ENCODE measurements at places on chromosomes 4 and X.

GRCh38 chrX:14673764-14674163 lies 144.4 kb downstream of the GLRA2 start:
- no peak for DNase-seq

- DNase-seq: no peak
Observed at GRCh38 chr4:141416677-141417363, 196.1 kb downstream of the ZNF330 start.

DNA sequence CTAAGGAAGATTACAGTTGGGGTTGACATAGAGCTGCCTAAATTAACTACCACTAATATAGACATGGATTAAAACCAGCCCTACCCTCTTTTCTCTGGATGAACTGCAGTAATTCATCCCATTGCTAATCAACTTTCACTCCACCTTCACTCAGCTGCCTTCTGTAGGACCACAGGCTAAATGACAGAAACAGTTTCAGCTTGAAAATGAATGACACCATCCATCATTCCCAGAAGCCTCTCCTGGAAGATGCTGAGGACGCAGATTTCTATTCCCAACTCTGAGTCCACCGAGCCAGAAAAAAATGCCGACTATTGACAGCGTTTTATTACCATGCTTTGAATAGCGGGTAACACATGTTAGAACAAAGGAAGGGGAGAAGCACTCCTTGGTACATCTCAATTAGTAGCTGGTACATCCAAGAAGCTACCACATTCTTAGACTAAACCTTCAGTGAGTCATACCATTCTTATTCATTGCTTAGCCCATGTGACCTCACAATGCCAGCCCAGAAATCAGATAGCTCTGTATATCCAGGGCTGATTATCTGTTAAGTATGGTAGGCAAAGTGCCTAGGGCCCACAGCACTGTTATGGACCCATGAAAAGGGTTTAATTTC lies 25.3 kb downstream of the DCX start:
- DNase-seq: no peak

- DNase-seq: no peak
Observed at GRCh38 chr4:11261066-11261850, 167.4 kb downstream of the HS3ST1 start.

GRCh38 chr4:108651014-108651791 lies 804 bp downstream of the OSTC start:
- no peak for DNase-seq

DNA sequence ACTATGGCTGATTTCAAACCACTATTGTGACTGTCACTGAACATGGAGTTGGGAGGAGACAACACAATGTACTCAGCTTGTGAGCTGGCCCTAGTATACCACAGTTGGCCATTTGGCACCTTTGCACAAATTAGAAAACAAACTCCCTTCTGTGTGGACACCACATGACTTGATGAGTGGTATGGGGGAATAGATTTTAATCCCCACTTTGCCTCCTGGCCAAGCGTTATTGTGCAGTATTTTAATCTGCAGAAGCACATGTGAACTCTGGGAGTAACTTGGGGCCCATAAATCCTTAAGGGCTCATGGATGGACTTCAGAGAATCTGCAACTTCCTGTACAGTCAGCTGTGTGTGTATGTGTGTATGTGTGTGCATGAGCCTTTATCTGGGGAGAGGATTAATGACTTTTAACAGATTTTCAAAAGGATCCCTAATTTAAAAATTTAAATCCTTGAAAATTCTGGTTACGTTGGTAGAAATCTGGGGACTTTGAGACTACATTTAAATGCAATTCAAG lies 105.0 kb upstream of the PAQR3 start:
- DNase-seq: no peak

GRCh38 chrX:19743386-19743785 lies 144.0 kb downstream of the SH3KBP1 start:
- no peak for DNase-seq

- no peak for DNase-seq
Observed at GRCh38 chr4:24471486-24472160, 112.7 kb downstream of the DHX15 start.

DNA sequence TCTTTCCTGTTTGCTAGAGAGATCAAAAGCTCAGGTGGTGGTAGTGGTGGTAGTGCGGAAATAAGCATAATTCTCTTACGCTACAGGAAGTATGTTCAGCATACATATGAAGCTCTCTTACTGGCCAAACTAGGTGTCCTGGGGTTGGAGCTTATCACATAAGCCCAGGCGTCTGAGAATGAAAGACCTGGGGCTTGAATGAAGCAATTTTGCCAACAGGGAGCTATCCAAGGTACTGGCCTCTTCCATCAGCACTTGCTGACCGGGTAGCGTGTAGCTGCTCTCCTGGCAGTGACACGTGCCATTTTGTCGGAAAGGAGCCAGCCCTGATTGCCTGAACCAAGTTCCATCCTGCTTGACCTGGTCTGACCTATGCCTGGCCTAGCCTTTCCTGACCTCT lies 65.9 kb upstream of the HPF1 start:
- no peak for DNase-seq

DNA sequence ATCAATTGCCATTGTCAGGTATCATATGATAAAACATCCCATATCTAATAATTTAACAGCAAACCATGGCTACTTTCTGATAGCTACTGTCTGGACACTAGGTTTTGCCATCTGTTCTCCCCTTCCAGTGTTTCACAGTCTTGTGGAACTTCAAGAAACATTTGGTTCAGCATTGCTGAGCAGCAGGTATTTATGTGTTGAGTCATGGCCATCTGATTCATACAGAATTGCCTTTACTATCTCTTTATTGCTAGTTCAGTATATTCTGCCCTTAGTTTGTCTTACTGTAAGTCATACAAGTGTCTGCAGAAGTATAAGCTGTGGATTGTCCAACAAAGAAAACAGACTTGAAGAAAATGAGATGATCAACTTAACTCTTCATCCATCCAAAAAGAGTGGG lies 7.0 kb downstream of the NPY5R start:
- DNase-seq: no peak

DNA sequence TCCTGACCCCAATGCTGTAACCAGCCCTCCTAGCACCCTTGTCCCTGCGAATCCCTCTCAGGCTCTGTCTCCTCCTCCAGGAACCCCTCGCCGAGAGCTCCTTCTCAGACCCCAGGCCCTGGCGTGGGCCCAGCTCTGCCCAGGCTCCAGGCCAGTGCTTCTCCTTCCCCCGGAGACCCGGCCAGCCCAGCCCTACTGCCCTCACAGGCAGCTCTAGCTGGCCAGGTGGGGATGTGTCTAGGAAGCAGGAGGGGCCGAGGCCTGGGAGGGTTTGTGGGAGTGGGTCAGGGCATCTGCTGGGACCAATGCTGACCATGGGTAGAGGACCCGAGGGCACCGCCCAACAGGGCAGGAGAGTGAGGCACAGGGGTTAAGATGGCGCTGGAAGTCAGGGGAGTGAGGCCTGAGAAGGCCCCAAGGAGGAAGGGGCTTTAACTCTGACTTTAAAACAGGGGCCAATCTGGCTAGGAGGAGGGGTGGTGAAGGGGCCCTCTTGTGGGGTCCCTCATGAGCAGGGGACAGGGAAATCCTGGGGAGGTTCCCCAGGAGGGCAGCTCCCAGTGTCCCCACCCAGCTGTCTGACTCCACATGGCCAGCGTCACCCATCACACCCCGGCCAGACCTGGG lies 64.7 kb upstream of the NKX1-1 start:
- no peak for DNase-seq

- no peak for DNase-seq
Observed at GRCh38 chrX:68947882-68948605, 119.2 kb downstream of the EFNB1 start.

DNA sequence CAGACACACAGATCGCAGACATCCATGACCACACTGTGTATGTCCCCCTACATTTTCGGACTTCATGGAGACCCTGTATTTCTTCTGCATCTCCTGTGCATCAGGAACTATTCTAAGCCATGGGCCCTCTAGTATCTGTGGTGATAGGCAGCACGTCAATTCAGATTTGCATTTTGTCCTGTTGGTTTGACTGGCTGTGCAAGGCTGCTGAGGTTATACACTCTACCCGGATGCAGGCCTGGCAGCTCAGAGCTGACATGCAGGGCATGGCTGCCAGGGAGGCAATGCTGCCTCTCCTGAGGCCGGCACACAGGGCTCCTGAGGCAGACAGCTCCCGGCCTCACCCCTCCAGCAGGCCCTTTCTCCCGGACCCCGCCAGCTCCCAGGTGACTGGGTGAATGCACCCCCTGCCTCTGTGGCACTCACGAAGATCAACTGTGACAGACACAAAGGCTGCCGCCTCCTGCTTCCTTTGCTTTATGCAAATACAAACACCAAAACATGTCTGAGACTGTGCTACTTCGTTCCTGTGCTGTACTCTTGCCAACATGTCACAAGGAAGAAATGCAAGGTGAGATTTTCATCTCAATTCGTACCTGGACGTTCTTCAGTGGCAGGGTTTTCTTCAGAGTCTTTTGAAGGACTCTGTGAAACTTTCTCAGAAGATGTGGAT lies 51.0 kb downstream of the NSG1 start:
- no peak for DNase-seq

DNA sequence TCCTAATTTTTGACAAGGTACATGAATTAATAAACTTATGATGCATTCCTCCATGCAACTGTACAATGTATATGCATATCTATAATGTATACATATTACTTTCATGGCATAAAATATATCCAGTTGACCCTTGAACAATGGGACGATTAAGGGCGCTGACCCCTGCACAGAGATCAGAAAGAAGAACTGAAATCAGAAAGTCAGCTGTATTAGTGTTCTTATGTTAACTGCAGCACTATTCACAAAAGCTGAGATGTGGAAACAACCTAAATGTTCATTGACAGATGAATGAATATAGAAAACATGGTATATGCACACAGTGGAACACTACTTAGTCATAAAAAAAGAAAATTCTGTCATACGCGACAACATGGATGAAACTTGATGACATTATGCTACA lies 457.1 kb downstream of the GBA3 start:
- no peak for DNase-seq

DNA sequence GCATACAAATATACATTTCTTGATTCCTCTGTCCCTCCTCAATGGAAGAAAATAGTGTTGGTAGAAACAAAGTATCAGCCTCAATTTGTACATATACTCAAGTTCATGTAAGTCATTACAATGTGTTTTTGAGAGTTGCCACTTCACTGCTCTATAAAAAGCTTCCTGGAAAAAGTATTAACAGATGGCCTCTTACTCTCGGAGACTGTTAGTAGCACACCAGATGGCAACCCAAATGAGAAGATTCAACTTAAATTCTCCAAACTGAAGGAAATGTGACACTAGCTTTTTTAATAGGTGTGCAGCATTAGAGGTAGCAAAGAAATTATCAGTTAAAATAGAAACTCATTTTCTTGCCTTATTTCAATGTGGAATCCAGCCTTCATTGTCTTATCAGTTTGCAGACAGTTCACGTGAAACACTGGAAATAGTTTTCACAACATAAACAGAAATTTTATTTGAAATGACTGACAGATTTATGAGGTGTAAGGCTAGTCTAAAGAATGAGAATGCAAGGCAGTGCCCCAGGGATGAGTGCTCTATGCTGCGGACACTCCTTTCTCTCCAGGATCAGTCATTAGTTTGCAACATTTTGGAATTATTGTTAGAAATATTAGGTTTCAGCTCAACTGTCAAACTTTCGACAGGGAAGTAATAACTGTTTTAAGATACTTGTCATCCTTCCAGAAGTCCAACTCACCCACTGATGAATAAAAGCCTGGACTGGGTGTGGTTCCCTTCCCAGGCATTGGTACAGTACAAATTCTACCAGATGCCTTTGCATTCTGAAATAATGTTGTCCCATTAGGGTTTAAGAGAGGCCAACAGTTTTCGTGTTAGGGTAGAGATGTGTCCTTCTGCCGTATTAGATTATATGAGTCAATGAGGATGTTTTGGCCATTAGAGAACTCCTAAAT lies 50.9 kb downstream of the IDS start:
- DNase-seq: no peak

- no peak for DNase-seq
Observed at GRCh38 chrX:135109554-135109953, 10.8 kb downstream of the ETDB start.

DNA sequence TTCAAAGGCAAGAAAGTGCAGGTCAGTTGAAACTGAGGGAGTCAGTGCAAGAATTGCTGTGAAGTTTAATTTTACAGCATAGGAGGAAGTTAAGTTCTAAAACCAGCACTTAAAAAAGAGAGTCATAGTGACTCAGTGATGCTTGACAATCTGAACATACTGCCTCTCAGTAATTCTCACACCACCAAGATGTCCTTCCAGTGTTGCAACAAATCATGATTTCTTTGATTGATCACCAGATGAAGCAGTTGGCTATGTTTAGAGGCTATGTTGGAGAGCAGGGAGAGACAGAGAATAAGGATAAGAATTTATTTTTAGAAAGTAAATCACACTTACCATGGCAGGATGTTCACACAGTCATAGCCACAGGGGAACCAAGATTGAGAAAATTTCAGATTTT lies 13.2 kb downstream of the TRIM2 start:
- no peak for DNase-seq

DNA sequence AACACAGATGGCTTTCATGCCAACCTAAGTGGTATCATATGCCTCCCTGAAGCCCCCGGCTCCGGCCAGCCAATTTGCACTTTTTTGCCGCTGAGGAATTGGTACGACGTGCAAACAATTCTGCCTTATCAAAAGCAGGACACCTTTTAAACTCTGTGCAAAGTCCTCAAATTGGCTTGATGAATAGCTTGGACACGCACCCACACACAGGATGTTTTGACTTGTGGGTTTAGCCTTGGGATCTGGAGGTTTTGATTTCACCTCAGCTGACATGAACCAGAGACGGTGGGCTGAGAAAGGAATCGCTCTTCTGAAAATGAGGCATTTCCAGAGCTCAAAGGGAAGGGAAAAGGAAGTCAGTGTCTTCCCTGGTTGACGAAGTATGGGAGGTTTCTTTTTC lies 110.8 kb upstream of the SHOX start:
- DNase-seq: no peak

- DNase-seq: no peak
Observed at GRCh38 chr4:185457136-185457535, 14.4 kb downstream of the CCDC110 start.

- DNase-seq: no peak
Observed at GRCh38 chrX:15336023-15336413, 695 bp upstream of the PIGA start.

GRCh38 chrX:22315151-22315550 lies 42.4 kb downstream of the CBLL2 start:
- DNase-seq: no peak

DNA sequence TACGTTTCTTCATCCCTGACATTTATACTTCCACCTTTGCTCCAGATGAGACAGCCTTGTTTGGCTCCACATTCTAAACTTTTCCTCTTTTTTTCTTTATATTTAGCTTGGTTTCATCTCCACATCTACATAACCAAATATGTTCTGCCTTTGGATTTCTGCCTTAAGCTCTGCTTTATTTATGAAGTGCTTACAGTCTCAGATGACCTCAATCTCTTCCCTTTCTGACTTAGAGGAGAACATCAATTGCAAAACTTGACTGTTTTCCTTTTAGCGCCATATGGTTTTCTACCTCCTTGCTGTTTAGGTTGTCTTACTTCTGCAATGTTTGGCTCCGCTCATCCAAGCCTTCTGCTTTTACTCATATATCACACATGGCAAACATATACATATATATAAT lies 7.5 kb downstream of the ASB5 start:
- DNase-seq: no peak

Data from stimulated activated CD8-positive, alpha-beta memory T cell treated with anti-CD3 and anti-CD28 coated beads, Interleukin-4, amount 100 ng/mL, for 4 hours (primary cell).